Stimulated activated CD4-positive, alpha-beta T cell treated with anti-CD3 and anti-CD28 coated beads, Interleukin-4, amount 100 ng/mL, for 4 hours (primary cell): ENCODE measurements at places on chromosomes 3 and 15.

GRCh38 chr15:81281766-81282605 lies 42.0 kb downstream of the STARD5 start:
- DNase-seq: no peak

DNA sequence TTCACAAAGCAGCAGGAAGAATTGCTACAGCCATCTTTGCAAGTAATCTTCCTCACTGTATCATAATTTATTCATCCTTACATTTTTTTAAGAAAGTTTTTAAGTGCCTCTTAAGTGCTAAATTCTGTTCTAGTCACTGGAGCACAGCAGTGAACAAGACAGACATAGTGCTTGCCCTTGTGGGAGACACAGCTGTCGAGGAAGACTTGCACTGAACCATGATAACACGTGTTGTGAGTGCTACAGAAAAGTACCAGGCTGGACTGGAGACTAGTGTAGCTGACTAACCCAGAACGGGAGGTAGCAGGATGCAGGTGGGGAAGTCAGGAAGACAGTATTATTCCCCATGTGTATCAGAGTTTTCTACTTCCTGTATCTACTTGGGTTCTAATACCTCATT lies 300.6 kb downstream of the TBL1XR1 start:
- DNase-seq: no peak

DNA sequence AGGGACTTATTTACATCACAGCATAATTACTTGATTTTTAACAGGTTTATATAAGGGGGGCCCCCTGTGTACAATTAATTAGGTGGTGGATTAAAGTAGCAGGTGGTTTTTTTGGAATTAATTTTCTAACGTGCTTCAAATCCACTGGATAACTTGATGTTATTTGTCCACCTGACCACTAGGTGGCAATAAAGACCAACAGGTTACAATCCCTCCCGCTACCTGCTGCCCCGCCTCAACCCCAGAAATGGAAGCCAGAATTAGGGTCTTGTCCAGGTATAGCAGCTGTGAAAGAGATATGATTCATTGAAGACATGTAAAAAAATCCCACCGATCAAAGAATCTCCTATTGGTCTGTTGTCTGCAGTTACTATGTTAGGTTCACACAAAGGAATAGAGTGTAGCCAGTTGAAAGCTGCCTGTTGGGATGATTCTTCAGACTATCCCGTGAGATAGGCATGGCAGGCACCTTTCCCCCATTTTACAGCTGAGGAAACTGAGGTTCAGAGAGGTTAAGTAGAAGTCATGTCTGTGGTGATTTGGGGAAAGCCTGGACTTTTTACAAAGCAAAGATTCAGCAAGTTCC lies 44.0 kb downstream of the MFSD1 start:
- DNase-seq: peak; percentile 8

GRCh38 chr3:75300606-75301005 lies 363.5 kb upstream of the FRG2C start:
- DNase-seq: no peak

GRCh38 chr3:175732017-175732416 lies 872.9 kb downstream of the NAALADL2 start:
- no peak for DNase-seq

- no peak for DNase-seq
Measured at GRCh38 chr15:48976444-48977088, 12.8 kb upstream of the SHC4 start.

DNA sequence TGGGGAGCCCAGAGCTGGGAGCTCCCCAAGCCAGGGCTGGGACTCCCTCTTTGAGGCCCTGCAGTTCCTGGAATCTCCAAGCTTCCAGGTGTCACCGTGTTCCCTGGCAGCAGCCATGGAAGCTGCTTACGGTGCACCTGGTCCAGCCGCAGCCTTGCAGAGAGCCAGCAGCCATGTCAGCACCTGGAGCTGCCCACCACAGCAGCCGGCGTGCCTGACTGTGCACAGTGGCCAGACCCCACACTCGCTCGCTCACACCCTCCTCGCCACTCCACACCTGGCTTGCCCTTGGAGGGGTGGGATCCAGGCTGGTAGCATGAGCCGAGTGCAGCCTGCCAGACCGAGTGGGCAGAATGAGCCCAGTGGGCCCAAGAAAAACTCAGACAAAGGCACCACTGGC lies 14.8 kb upstream of the HTR3E start:
- no peak for DNase-seq

- DNase-seq: no peak
Measured at GRCh38 chr15:50740955-50741354, 24.6 kb downstream of the SPPL2A start.

GRCh38 chr3:126834596-126835471 lies 130.8 kb downstream of the CHCHD6 start:
- DNase-seq: no peak

GRCh38 chr3:11509173-11510000 lies 134.3 kb downstream of the VGLL4 start:
- no peak for DNase-seq

DNA sequence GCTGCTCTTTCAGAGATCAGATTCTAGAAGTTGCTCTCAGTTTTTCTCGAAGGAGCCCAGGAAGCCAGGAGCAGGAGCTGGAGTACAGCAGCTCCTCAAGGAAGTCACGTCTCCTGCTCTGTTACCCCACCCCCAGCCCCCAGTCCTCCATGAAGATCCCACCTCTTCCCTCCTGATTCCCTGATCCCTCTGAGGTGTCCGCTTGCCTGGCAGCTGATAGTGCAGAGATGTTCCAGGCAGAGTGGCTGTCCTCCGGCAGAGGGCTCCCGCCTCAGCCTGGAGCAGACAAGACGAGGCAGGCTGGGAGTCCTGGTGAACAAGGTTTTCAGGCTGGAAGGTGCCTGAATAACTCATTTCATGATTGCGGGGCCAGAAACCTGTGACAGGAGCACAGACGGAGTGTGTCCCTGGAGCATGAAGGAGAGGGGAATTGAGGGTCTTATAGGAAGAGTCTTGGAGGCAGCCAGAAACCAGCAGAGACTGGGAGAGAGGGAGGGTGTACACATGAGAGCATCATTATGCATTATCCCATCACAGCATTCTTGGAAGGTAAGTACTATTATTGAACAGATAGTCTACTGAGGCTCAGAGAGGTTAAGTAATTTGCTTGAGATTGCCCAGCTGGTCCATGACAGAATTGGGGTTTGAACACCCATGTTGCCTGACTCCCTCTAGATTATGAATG lies 1.2 kb downstream of the HRH1 start:
- DNase-seq: no peak

- DNase-seq: no peak
Measured at GRCh38 chr3:111803123-111803593, 55.9 kb upstream of the PHLDB2 start.

DNA sequence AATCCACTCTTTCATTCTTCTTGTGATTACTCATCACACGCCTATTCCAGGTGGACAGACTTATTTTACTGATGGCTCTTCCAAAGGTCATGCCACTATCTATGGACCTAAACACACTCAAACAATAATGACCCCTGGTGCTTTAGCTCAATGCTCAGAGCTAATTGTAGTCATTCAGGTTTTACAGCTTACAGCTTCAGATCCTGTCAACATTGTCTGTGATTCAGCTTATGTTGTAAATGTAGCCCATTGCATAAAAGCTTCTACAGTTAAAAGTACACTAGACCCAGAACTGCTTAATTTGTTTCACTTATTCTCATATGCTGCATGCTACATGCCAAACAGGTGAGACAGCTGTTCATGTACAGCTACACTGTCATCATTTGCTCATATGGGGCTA lies 49.2 kb downstream of the LSM3 start:
- DNase-seq: no peak

DNA sequence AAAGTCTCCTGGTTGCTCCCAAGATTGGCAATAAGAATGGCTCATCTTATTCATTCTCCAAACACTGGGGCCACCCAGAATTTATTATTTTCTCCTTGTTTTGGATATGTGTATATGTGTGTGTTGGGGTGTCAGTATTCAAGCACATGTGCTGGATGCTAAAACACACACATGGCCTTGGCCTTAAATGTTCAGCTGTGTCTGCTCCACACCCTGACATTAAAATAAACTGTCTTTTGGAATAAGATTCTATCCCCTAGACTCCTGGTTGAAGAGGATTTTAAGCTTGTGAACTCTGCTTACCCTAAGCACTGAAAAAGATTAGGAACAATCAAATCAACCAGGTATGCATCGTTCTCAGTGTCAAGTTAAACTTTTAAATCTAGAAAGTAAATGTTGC lies 382.9 kb upstream of the MCTP2 start:
- no peak for DNase-seq

- no peak for DNase-seq
Measured at GRCh38 chr15:27017168-27017809, 46.3 kb downstream of the GABRG3 start.

- DNase-seq: no peak
Measured at GRCh38 chr3:73710340-73710739, 85.6 kb upstream of the PDZRN3 start.

GRCh38 chr3:9091486-9092235 lies 128.4 kb upstream of the RAD18 start:
- DNase-seq: no peak

DNA sequence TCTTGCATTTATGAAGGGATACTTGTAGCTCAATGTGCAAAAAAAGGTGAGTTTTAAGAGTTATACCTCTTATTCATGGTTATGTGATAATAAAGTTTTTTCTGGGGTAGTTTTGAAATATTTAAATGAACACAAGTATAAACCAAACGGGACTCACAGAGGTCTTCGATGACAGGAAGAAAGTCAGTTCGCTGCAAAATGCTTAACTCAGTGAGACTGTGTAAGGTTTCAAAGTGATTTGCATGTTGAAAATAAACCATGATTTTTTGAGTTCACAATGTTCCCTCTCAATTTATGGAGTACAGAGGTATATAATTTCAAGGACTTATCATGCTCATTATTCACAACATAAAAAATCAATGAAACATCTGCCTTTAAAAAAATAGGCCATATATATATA lies 36.3 kb upstream of the MYH15 start:
- DNase-seq: no peak

DNA sequence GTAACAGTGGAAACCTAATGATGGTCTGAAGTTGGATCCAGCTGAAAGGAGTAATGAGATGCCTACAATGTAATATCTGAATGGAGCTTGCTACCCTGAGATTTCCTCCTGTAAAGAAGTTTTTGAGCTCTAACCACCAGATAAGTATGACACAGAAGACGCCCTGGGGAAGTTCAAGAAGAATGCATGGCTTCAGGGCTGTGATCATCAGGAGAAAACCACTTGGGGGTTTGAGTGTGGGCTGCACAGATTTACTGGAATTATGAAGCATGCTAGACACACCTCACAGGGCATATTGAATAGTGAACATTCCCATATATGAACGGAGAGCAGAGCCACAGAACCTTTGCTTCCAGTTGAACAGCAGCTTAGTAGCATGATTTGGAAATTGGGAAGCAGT lies 10.6 kb upstream of the CCDC80 start:
- DNase-seq: no peak

- no peak for DNase-seq
Measured at GRCh38 chr15:81357180-81357686, 16.8 kb downstream of the TMC3 start.

GRCh38 chr3:178712247-178712646 lies 176.0 kb downstream of the KCNMB2 start:
- no peak for DNase-seq

GRCh38 chr3:55576621-55577388 lies 89.7 kb upstream of the WNT5A start:
- DNase-seq: no peak

- DNase-seq: peak; percentile 1
Measured at GRCh38 chr3:135503760-135504686, 461.5 kb upstream of the PPP2R3A start.

- no peak for DNase-seq
Measured at GRCh38 chr3:182948305-182948704, 32.0 kb downstream of the DCUN1D1 start.
